Activated CD4-positive, alpha-beta T cell treated with anti-CD3 and anti-CD28 coated beads for 36 hours (primary cell): ENCODE measurements at places on chromosomes 2 and 18. TPM values are rescaled to one million over a fixed set of nuclear protein-coding genes. Genes with fewer than 3 reads are reported as not detected.

ACTG2 gene
- 0.14 TPM for total RNA-seq

VIT gene
- not detected for total RNA-seq

PHOSPHO2 gene
- total RNA-seq = 2.2 TPM

DSG3 gene
- not detected for total RNA-seq

SKOR2 gene
- 0.21 TPM for total RNA-seq

TXNDC2 gene
- total RNA-seq = not detected

MC5R gene
- total RNA-seq = not detected

ABHD1 gene
- 0.39 TPM for total RNA-seq

RFX8 gene
- 0.90 TPM for total RNA-seq

CCDC68 gene
- not detected for total RNA-seq

SEPTIN2 gene
- total RNA-seq = 173 TPM

XPO1 gene
- total RNA-seq = 214 TPM

C2orf76 gene
- total RNA-seq = 9.9 TPM

CRACDL gene
- total RNA-seq = 0.59 TPM

EDAR gene
- 0.81 TPM for total RNA-seq

TNFAIP6 gene
- total RNA-seq = not detected

UGT1A4 gene
- not detected for total RNA-seq

SMYD1 gene
- not detected for total RNA-seq

ZNF2 gene
- total RNA-seq = 4.3 TPM

TRIB2 gene
- 2.7 TPM for total RNA-seq

UGT1A9 gene
- not detected for total RNA-seq

SLC19A3 gene
- total RNA-seq = not detected

NT5DC4 gene
- total RNA-seq = not detected

SATB2 gene
- total RNA-seq = 0.21 TPM

STPG4 gene
- total RNA-seq = 0.14 TPM

GPR45 gene
- total RNA-seq = not detected

IL37 gene
- total RNA-seq = not detected

DSG1 gene
- total RNA-seq = not detected

CCDC74B gene
- total RNA-seq = 3.2 TPM

SERPINB11 gene
- not detected for total RNA-seq

NTSR2 gene
- total RNA-seq = not detected

SPHKAP gene
- not detected for total RNA-seq

MAP2 gene
- total RNA-seq = 0.34 TPM

PAPOLG gene
- 13.8 TPM for total RNA-seq

STON1 gene
- total RNA-seq = 0.97 TPM

UGT1A7 gene
- not detected for total RNA-seq

SIGLEC15 gene
- total RNA-seq = not detected

SERPINB2 gene
- total RNA-seq = not detected

LIPT1 gene
- 4.6 TPM for total RNA-seq

CHAC2 gene
- total RNA-seq = 15.8 TPM

ANKRD62 gene
- not detected for total RNA-seq

SPR gene
- total RNA-seq = 7.3 TPM

CHRND gene
- total RNA-seq = not detected

SFXN5 gene
- 4.5 TPM for total RNA-seq

ABCG8 gene
- not detected for total RNA-seq

DRC1 gene
- not detected for total RNA-seq

SCYGR4 gene
- not detected for total RNA-seq

DOK1 gene
- total RNA-seq = 17.2 TPM

CD207 gene
- total RNA-seq = not detected

SP5 gene
- total RNA-seq = 0.37 TPM

ALLC gene
- not detected for total RNA-seq

HOXD9 gene
- total RNA-seq = not detected

TBR1 gene
- total RNA-seq = not detected

RAPGEF4 gene
- total RNA-seq = 0.50 TPM

CPO gene
- not detected for total RNA-seq
